ENCODE measurements at places on chromosomes 1 and 21. TPM values are rescaled to one million over a fixed set of nuclear protein-coding genes. Genes with fewer than 3 reads are reported as not detected.

GRCh38 chr1:32232558-32233304, 10.5 kb downstream of the EIF3I start:
- no peak for DNase-seq

- no peak for DNase-seq
These were observed 172.0 kb downstream of the LRRC40 start for GRCh38 chr1:70033266-70033873.

- DNase-seq, result no peak
These were observed 26.0 kb upstream of the POFUT2 start for GRCh38 chr21:45313682-45314081.

INAVA gene
- total RNA-seq, result 0.27 TPM

COL9A2 gene
- 1.3 TPM for total RNA-seq

Measured in cardiac septum (tissue), 1 donor.